ENCODE measurements at places on chromosomes 4 and X.

DNA sequence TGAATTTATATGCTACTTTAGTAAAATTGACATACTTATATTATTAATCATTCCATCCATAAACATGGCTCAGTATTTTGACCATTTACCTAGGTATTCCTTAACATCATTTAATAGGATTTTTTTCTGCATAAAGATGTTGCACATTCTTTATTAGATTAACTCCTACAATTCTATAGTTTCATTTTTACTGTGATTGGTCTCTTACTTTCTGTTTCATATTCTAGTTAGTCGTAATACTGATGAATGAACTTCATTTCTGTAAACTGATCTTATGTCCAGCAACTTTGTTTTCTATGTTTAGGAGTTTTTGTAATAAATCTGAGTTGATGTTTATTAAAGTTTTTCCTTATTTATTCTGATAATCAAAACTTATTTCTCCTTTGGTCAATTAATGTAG is 278.2 kb upstream of the CXXC4 start:
- no peak for DNase-seq

DNA sequence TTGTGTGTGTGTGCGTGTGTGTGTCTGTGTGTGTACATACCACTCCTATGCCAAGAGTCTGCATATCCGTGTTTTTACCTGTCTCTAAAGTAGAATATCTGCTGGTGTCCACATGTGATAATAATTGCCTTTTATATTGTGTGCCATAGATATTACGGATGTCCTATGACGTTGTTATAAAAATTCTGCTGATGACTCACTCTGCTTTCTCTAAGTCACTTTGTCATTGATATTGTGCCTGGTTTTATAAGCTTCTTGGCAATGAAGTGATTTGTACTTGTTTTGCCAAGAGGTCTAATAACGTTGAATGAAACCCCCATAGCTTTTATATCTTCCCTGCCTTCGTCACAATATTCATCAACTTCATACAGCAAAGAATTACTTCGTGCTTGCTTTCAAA is 102.6 kb upstream of the C1GALT1C1 start:
- DNase-seq = no peak

- DNase-seq = no peak
These were observed 101.3 kb downstream of the DCHS2 start for GRCh38 chr4:154390324-154390723.

DNA sequence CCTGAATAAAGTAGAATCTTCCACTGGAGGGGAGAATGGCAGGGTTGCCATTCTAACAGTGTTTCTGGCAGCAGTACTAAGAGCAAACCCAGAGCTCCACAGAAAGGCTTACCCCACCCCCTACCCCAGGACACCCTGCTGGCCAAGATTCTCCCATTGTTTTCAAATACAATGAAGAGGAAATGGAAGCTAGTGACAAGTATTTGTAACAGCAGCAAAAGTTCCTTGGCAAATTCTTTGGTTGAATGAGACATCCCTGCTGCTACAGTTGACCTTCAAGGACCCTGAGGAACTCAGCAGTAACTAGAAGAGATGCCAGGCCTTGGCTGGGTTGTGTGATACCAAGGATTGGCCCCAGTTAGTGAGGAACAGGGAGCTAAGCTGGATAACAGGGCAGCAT is 124.2 kb upstream of the DGKK start:
- DNase-seq = no peak

DNA sequence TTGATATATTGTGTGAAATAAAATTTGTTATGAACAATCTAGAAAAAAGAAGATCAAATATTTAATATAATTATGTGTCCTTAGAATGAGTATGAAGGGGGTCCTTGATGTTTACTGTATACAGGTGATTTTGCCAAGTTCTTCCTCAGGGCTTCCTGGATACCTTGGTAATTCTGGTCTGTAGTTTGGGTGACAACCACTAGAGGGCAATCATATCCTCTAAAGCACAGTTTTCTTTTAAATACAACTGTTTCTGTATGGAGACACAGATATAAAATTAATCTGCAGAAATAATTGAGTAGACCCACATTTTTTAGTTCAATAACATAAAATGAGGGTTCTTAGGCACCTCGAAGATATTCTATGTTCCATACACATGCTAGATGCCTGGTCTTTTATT is 157.7 kb downstream of the SPANXN1 start:
- DNase-seq = peak; percentile 2

DNA sequence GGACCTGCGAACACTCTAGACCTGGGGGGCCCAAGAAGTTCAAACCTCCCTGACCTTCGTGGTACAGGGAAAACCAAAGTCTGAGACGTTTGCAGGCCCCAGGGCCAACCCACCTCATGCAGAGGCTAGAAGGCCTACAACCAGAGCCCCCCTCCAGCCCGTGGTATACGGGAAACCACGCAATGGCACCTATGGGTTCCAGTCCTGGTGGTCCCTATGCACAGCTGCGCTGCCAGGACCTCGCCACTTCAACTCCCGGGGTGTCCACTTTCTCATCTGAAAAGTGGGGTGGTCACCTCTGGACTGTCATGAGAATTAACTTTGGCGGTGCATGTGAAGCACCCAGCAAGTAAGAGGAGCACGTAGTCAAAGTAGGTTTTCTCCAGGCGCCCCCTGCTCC is 8.4 kb upstream of the MSX1 start:
- no peak for DNase-seq

DNA sequence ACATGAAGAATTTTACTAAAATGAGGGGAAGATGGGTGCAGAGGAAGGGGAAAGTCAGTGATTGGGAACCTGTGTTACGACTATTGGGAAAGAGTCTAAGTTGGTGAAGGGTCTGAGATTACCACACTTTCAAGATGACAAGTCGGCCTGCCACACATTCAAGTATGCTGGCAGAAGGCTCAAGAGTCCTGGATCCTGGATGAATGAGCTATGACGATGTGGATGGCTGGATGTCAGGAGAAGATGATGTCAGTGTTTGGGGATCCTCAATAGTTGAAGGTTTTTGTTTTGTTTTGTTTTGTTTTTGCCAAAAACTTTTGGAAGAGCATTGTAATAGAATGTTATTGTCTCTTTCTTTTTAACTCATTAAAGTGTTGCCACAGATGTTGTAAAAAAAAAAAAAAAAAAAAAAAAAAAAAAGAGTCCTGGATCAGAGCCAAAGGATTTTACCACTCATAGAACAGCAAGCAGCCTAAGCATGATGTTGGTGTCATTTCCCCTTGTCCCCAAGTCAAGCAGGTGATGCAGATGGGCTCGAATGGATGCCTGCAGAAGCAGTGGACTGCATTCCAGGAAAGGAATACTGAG is 120.6 kb downstream of the REELD1 start:
- DNase-seq = no peak

DNA sequence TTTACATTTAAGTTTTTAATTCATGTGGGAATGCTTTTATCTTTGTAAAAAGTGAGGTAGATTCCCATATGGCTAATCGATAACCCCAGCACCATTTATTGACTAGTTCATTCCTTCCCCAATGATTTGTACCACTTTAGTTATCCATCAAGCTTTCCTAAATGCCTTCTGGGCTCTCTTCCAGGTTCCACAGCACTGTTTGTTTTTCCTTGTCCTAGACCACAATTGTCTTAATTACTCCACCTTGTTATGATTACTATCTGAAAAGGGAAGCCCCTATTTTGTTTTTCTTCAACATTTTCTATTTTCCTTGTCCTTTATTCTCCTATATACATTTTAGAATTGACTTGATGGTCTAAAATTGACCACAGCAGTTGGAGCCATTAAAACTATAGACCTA is 48.5 kb upstream of the GPRIN3 start:
- DNase-seq = no peak

DNA sequence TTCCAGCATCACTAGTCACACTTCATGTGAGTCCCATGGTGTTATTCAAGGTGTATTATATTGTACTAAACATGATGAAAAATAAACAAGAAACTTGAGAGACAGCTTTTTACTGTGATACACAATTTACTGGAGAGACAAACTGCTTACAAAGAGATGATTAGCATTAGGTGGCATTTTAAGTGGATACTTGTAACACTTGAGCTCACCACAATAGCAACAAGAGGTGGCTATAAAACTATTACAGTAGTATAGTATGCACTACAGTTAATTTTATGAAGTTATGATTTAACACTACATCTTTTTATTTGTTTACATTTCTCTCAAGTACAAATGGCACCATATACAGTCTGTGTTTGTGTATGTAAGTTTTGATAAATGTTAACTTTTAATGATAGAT is 246.6 kb downstream of the PARM1 start:
- DNase-seq = no peak

- DNase-seq = no peak
These were observed 22.8 kb downstream of the MSN start for GRCh38 chrX:65690057-65690855.

DNA sequence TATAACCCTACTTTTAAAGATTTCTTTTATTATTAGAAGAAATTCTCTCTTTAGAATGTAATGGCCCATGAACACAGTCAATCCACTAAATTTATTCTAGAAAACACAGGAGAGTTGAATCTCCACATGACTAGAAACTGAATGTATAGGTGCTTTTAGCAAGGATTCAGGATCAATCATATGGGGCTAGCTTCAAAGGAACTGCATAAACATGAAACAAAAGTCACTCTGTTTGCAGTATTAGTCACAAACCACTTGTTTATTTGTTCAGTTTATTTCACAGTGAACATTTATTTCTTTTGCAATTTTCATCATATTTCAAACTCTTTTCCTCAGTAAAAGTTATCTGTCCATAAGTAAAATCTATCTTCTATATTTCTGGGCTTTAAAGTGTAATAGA is 1604.6 kb downstream of the PCDH18 start:
- DNase-seq = no peak

DNA sequence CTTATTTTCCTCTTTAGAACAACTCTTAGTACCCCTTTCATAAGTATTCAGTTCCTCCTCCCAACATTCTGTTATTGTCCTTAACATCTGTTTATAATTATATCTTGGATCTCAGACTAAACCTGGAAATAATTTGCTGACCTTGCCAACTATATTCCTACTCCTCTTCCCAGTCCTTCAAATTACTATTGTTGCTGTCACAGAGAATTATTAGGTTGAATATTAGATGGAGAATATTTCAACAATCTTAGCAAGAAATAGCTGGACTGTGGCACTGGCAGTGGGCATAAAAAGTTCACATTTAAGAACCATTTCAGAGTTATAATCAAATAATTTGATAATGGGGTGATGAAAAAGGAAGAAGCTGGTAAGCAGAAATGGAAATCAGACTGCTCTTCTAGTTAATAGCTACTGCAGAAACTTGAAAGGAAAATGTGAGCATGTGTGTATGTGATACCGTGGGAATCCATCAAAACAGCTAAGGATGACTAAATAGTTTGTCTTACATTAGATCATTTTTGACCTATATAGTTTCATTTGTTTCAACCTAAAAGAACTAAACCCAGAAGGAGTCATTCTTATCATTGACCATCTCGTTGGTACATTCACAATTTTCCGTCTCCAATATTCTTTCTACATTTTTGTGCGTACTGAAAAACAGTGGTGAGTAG is 43.3 kb upstream of the PRDM8 start:
- DNase-seq = no peak

DNA sequence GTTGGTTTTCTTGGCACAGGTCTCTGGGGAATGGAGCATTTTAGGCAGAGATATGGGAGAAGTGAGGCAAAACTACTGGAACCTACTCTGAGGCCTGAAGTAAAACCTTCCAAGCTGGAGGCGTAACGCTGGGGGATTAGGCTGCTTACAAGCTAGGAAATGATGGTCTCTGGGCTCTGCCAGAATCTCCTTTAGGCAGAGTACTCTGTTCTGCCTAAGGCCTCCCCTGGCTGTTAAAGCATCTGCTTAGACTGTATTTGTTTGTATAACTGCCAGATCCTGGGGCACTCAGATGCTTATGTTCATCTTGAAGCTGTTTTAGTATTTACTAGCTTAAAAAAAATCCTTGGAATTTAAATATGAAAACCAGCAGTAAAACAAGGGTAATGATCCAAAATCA is 822.2 kb downstream of the RPA4 start:
- no peak for DNase-seq

DNA sequence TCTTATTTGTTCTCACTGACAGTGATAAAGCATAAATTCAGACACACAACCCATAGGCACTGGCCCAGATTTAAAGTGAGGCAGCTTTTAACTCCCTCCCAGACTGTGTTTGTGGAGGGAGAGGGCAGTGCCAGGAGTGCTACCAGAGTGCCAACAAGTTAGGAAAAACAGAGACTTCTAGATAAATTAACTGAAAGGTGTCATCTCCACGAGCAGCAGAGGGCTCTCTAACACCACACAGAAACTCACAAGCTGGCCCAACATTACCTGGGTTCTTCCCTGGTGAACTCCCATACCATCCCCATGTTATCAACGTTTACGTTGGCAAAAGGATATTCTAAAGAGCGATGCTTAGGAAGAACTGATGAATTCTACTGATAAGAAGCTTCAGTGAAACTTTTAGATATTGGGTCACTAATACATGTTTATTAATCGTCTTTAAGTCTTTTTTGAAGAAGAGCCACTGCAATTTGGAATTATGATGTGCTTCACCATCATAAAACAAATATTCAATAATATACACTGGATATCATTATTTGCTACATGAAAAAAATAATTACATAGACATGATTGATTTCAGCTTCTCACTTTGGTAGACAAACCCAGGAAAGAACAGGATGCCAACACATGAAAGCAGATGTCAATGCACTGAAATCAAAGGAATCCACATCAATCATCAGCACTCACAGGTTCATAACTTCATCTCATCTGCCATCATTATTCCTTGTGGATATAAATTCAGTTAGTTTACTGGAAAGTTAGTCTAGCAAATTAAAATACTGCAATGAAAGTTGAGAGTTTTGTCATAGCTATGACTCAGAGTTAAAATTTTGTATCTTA is 121.2 kb upstream of the NAP1L5 start:
- DNase-seq = no peak

DNA sequence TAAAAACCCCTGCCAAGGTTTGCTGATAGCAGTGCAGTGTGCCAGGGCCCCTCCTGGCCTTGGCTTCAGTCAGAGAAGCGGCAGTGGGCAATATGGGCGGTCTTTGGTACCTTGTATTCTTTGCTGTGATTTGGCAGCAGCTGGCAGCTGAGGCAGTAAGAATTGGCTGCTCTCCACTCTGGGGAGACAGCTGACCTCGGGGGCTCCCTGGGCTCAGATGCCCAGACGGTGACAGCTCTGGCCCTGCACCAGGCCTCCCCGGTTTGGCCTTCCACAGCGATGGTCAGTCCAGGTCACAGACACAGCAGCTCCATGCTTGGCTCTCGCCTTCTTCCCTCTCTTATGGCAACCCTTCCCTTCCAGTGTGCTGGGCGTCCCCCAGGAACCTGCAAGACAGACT is 330.9 kb downstream of the BCOR start:
- no peak for DNase-seq

GRCh38 chr4:35982318-35982717 is 262.0 kb downstream of the ARAP2 start:
- no peak for DNase-seq

GRCh38 chr4:21752616-21753015 is 196.0 kb downstream of the KCNIP4 start:
- DNase-seq = no peak

DNA sequence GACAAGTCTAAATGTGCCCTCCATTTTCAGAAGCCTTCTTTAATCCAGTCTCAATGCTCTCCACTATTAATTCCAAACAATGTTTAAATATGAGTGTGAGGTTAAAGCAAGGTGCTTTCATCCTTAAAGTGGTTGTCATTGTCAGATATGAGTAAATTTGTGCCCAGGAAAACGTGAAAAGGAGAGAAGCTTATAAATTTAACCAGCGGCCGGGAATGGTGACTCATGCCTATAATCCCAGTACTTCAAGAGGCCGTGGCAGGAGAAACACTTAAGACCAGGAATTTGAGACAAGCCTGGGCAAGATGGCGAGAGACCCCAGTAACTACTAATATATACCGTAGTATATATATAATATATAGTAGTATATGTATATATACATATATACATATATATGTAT is 270.0 kb downstream of the ARHGAP24 start:
- DNase-seq = no peak
